ENCODE measurements at places on chromosomes 4 and X.

- DNase-seq = no peak
Measured at GRCh38 chr4:19187691-19188090, 1064.0 kb upstream of the SLIT2 start.

- DNase-seq = no peak
Measured at GRCh38 chrX:96440941-96441340, 243.7 kb upstream of the DIAPH2 start.

DNA sequence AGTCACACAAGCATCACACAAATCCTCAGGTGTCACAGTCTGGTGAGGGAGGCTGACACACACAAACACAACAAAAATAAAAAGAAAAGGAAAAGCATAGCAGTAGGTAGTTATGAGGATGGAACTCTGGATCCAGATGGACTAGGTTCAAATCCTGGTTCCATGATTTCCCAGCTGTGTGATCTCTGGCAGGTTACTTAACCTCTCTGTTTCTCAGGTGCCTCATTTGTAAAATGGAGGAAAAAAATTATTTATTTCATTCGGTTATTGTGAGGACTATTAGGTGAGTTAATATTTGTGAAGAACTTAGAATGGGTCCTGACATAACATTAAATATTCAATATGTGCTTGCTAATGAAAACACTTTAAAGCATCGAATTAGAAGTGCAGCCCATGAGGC lies 19.8 kb downstream of the GAGE1 start:
- no peak for DNase-seq

DNA sequence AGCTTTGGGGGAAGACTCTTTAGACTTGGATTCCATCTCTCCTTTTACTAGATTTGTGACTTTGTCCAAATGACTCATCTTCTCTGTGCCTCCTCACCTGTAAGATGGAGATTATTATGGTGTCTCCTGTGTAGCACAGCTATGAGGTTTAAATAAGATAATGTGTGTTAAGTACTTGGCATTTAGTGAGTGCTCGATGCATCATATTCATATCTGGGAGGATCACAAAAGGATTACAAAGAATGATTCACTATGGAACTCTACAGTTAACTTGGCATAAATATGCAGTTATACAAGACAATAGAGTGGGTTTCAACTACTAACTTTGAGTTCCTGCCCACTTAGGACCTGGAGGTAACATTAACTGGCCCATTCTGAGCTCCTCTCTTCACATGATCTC lies 2.3 kb downstream of the GBA3 start:
- DNase-seq = no peak

DNA sequence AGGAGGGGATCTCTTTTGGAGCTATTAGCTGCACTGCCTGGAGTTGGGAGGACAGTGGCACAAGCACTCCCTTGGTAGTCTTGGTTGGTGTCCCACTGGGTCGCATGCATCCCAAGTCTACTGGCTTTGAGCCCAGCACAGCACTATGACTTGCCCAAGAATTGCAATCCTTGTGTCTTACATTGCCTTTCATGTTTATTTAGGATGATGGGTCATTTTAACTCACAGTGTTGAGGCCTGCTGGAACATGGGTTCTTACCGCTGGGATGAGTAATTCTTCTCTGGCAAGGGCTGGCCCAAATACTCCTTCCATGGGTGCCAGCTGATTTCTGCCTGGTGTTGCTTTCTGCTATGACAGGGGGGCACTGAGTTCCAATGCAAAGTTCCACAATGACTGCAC lies 185.5 kb downstream of the TEX13C start:
- peak; percentile 2 for DNase-seq

- peak; percentile 51 for DNase-seq
Measured at GRCh38 chr4:73679836-73680235, 59.6 kb upstream of the RASSF6 start.

GRCh38 chr4:29047341-29048041 lies 1672.7 kb upstream of the PCDH7 start:
- DNase-seq = no peak

DNA sequence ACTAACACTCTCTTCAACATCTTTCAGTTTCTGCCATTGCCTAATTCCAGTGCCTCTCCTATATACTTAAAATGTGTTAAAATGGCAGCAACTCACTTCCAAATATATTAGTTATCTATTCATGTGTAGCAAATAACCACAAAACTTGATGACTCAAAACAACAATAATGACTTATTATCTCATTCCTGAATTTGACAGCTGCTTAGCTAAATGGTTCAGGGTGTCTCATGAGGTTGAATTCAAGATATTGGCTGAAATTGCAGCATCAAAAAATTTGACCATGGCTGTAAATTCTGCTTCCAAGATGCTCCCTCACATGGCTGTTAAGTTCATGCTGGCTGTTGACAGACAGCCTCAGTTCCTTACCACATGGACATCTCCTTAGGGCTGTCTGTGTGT lies 25.3 kb downstream of the PITX2 start:
- DNase-seq = no peak

DNA sequence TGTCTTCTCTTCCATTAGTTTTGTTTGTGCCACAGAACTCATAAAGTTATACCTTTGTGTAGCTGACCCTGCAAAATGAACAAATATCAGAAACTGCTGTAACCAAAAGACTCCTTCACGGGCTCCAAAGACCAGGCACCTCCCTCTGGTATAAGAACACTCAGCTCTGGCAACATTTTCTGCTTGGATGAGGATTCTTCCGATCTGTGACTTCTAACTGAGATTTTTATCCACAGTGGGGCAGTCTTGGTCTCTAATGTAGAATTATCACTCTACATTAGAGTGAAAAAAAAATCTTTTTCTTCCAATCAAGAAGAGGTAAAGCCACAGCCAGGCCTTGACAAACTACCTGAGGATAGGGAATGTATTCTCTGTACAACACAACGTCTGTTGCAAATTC lies 38.5 kb upstream of the PRSS48 start:
- DNase-seq = no peak

DNA sequence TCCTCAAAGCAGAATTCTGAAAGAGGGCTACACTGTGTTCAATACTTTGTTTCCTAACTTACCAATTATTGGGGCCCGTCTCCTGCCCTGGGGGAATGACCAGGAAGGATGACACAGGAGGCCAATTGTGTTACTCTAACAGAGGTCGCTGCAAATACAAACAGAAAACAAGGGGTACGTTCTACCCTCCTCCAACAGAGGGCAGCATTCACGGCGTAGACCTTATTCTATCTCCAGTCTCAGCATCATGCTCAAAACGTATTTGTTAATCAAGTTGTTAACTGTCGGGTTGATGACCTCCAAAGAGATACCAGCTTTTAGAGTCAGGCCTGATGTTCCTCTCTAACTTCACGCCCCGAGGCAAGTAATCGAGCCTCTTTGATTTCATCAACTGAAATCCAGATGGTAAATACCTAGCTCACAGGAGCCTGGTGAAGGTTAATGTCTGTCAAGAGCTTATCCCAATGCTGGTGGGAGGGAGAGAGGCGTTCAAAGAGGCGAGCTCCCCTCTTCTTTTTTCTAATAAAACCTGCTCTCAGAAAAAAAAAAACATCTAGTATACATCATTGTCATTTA lies 181.0 kb upstream of the KCNIP4 start:
- DNase-seq = peak; percentile 42

- peak; percentile 72 for DNase-seq
Measured at GRCh38 chrX:48487362-48487798, 11.4 kb downstream of the FTSJ1 start.

DNA sequence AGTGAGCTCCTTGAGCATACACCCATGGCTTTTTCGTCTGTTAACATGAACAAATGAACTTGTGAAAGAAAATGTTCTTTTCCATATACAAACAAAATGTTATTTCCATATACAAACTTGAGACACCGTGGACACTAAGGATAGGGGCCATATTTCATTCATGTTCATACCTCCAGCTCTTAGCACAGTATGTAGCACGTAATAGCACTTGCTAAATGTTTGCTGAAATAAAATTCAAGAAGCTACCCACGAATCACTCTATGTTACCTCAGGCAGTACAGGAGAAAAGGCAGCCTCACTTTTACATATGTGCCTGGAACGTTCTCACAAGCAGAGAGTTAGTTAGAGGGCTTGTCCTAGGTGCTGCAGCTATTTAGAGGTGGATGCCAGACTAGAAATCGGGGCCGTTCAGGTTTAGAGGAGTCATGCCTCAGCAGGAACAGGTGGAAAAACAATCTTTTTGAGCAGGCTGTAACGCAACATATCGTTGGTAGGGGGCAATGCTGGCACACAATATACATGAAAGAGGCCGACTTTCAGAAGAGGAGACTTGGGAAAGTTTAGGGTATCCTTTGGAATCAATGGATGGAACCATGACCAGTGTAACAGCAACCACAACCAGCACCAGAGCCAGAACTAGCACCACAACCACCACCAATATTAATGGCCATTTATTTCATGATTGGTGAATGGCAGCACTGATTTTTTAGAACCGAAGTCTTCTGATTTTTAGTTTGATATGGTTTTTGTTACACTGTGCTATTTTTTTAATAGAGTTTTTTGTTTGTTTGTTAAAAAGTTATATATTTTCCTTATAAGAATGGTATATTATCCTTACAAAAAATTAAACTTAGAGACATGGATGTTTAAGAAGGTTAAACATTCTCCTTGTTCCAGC lies 14.8 kb upstream of the PAQR3 start:
- DNase-seq = no peak

DNA sequence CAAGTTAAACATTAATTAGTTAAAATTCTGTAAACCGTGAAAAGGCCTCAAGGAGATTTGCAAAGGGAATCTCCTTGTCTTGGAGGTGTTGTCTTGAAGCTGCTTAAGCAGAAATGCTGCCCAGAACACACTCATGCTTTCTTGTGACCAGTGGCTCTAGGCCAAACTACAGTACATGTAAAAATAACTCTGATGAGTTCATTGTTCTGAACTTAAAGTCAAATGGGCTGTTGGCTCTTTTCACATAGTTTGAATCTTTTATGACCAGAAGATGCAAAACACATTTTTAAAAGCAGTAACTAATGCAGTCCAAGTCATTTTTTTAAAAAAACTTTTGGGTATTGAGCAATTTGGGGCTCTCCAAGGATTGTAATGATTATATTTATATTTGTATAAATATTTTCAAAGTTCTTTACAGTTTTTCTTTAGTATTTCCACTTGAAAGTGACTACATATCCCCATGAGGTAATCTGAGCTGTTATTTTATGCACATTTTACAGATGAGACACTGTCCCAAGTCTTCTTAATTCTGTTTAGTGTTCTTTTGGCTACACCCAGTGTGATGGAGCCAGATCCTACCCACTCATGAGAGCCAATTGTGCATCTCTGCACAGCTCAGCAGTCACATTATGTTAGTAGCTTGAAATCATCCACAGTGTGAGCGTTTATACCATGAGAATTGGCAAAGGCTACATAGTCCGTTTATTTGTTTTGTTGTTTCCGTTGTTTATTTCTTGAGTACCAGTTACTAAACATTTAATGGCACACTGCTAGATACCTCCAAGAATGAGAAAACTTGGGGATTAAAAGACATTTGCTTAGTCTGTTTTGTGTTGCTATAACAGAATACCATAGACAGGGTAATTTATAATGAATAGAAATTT lies 112.8 kb upstream of the ATXN3L start:
- DNase-seq = no peak

DNA sequence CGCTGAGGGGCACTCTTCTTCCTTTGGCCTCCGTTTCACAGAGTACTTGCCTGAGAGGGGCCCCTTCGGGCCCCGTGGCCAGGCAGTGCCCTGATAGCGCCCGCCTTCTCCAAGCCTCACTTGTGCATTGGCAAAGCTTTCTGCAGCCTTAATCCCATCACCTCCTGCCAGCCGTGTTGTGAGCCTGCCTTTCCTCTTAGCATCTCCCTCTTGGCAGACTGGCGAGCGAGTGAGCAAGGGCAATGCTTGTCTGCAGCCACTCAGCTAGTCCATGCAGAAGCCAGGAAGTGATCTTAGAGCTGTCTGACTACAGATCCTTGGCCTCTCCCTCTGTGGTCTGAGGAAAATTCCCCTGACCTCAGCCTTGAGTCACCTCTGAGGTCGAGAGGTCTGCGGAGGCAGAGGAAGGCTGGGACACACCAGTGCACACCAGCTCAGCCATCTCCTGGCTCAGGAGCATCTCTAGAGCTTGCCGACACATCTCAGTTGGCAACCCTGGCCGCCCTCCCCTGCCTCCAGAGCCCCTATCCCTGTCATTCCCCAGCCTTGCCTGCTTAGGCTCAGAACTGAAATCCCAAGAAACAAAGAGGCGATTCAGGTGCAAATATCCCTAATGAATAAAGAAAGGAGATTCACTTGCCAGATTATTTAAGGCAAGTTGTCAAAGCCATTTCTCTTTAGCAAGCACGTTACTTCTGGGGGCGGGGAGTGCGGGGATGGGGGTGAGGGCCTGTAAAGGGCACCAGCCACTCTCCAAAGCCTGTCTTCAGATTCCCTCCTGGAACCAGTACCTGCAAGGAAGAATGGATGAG lies 143.5 kb upstream of the MAMLD1 start:
- no peak for DNase-seq

- no peak for DNase-seq
Measured at GRCh38 chrX:26649534-26649933, 433.6 kb downstream of the MAGEB5 start.

DNA sequence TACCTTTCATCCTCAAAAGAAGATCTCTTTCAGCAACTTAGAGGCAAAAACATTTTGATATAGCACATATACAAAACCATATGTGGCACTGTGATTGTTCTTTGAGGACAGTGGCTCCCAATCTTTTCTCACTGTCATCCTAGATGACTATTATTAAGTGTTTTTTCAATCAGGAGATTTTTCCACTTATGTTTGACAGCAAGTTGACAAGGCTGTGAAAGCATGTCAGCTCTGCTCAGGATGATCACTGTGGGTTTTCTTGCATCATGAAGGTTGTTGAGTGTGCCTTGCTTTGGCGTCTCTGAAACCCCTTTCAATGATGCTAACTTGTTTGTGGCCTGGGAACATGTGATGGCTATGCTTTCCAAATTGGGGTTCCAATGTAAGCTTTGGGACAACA lies 20.2 kb upstream of the NSUN7 start:
- no peak for DNase-seq
